ENCODE measurements at places on chromosomes 13 and 19. TPM values are rescaled to one million over a fixed set of nuclear protein-coding genes. Genes with fewer than 3 reads are reported as not detected.

The SLITRK5 gene
- not detected for total RNA-seq

The TMTC4 gene
- 14.1 TPM for total RNA-seq

The LRG1 gene
- total RNA-seq = 53.0 TPM

The GSX1 gene
- total RNA-seq = not detected

The KIR2DL4 gene
- total RNA-seq = not detected

The S1PR5 gene
- total RNA-seq = 16.8 TPM

The PTH2 gene
- total RNA-seq = not detected

The PRRG2 gene
- total RNA-seq = 19.8 TPM

The NECTIN2 gene
- 51.5 TPM for total RNA-seq
